ENCODE measurements at places on chromosomes 2 and 18.
A peak's percentile ranks its signal among the peaks of the same experiment; 100 is the strongest.

DNA sequence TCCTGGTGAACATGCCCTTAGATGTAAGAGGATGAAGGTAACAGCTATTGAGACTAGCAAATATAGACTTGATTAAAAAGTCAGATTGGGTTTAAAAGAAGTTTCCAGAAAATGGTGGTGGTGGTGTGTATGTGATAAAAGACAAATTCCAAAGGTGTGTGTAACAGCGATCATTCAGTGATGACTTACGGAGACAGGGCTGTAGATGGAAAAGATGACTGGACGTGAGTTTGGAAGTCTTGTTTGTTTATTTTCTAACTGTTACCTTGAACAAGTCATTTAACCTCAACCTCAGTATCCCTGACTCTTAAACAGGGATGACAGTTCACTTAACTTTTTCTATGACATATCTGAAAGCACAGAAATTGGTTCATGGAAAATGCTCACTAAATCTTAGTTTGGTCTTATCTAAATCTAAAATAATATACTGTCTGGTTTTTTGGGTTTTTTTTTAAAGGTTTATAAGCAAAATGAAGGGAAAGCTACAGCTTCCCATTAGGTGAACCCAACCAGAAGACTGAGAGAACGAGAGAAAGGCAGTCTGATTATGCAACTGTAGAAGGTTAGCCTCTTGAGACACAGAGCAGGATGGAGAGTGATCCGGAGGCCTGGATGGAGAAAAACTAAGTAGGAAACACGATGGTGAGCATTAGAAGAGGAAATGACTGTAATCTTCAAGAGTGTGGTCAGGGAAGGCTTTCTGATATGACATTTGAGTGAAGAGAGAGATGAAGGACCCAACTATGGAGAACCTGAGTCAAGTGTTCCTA lies 71.9 kb downstream of the TCF4 start:
- no peaks in the 10 kb centered on the region for H3K27me3 ChIP-seq
- no peak overlapping the region for H3K27ac ChIP-seq
- H3K36me3 ChIP-seq, result no peaks in the 10 kb centered on the region
- no peaks in the 10 kb centered on the region for H3K4me1 ChIP-seq
- DNase-seq, result no peak
- no peak overlapping the region for H3K4me3 ChIP-seq

GRCh38 chr2:88693911-88694414 lies 2.5 kb downstream of the RPIA start:
- DNase-seq, result no peak
- no peak overlapping the region for H3K4me3 ChIP-seq
- H3K4me1 ChIP-seq, result peaks cover 61% of the 10 kb centered on the region
- peaks cover 17% of the 10 kb centered on the region for H3K36me3 ChIP-seq
- no peaks in the 10 kb centered on the region for H3K27me3 ChIP-seq

GRCh38 chr2:214311931-214312749 lies 98.7 kb upstream of the VWC2L start:
- DNase-seq, result no peak
- H3K4me1 ChIP-seq, result no peaks in the 10 kb centered on the region
- no peaks in the 10 kb centered on the region for H3K27me3 ChIP-seq

- DNase-seq, result no peak
- no peaks in the 10 kb centered on the region for H3K27me3 ChIP-seq
- H3K4me1 ChIP-seq, result no peaks in the 10 kb centered on the region
- no peak overlapping the region for H3K27ac ChIP-seq
- H3K4me3 ChIP-seq, result no peak overlapping the region
- H3K36me3 ChIP-seq, result no peaks in the 10 kb centered on the region
These were observed 19.7 kb upstream of the DYNC2LI1 start for GRCh38 chr2:43754180-43754579.

GRCh38 chr2:140601342-140601741 lies 1529.5 kb downstream of the LRP1B start:
- H3K27ac ChIP-seq, result no peak overlapping the region
- no peak for DNase-seq

GRCh38 chr2:218367415-218368149 lies 10.9 kb downstream of the CATIP start:
- H3K36me3 ChIP-seq, result no peaks in the 10 kb centered on the region
- DNase-seq, result peak; percentile 84
- H3K27ac ChIP-seq, result no peak overlapping the region
- peaks cover 13% of the 10 kb centered on the region for H3K4me1 ChIP-seq
- H3K27me3 ChIP-seq, result no peaks in the 10 kb centered on the region

DNA sequence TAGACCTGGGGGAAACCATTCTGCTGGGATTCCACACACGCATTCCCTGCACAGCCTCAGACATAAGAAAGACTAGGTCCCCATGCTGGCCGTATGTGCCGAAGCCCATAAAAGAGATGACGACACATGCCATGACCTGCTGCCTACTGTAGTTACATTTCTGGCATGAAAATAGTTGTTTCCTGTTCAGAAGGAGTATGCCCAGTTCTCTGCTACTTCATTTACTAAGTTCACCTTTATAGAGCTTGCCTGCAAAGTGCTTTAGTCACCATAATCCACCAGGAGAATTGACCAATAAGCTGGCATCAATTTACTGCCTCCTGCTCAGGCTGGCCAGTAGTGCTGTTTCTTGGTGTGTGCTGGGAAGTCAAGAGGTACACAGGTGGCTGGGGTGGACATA lies 150.2 kb upstream of the ALPP start:
- H3K27ac ChIP-seq, result no peak overlapping the region
- H3K4me3 ChIP-seq, result no peak overlapping the region
- no peak for DNase-seq
- H3K36me3 ChIP-seq, result peaks cover 3% of the 10 kb centered on the region
- peaks cover 18% of the 10 kb centered on the region for H3K4me1 ChIP-seq

DNA sequence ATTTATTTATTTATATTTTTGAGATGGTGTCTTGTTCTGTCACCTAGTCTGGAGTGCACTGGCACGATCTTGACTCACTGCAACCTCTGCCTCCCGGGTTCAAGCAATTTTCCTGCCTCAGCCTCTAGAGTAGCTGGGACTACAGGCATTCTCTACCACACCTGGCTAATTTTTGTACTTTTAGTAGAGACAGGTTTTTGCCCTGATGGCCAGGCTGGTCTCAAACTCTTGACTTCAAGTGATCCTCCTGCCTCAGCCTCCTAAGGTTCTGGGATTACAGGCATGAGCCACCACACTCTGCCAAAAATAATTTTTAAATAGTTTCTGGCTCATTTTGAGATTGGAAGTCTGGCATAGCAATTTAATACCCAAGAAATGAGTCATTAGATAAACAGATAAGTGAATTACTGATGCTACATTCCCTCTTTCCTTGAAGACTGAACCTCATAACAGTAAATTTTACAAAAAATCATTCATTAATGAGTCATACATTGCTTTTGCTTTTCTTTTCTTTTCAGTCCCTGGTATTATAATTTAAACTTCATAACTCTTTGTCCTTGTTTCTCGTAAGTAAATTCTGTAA lies 881.6 kb upstream of the PIK3C3 start:
- H3K4me3 ChIP-seq, result no peak overlapping the region
- H3K4me1 ChIP-seq, result no peaks in the 10 kb centered on the region
- no peaks in the 10 kb centered on the region for H3K36me3 ChIP-seq
- no peaks in the 10 kb centered on the region for H3K27me3 ChIP-seq
- no peak for DNase-seq

- no peak overlapping the region for H3K27ac ChIP-seq
- no peaks in the 10 kb centered on the region for H3K4me1 ChIP-seq
- DNase-seq, result no peak
- H3K4me3 ChIP-seq, result no peak overlapping the region
These were observed 212.0 kb upstream of the RAB6C start for GRCh38 chr2:129767346-129768035.

GRCh38 chr2:10909050-10909995 lies 2.4 kb upstream of the KCNF1 start:
- no peak overlapping the region for H3K4me3 ChIP-seq
- H3K27ac ChIP-seq, result no peak overlapping the region
- DNase-seq, result peak; percentile 46
- H3K36me3 ChIP-seq, result peaks cover 2% of the 10 kb centered on the region
- H3K4me1 ChIP-seq, result peaks cover 9% of the 10 kb centered on the region

- H3K27ac ChIP-seq, result no peak overlapping the region
- H3K4me1 ChIP-seq, result no peaks in the 10 kb centered on the region
- no peak overlapping the region for H3K4me3 ChIP-seq
- no peak for DNase-seq
- peaks cover 2% of the 10 kb centered on the region for H3K27me3 ChIP-seq
These were observed 202.7 kb downstream of the CYP26B1 start for GRCh38 chr2:71944806-71945602.

GRCh38 chr2:65317841-65318240 lies 90.2 kb downstream of the ACTR2 start:
- H3K27me3 ChIP-seq, result no peaks in the 10 kb centered on the region
- H3K4me3 ChIP-seq, result no peak overlapping the region
- H3K36me3 ChIP-seq, result peaks cover 12% of the 10 kb centered on the region
- H3K27ac ChIP-seq, result no peak overlapping the region

DNA sequence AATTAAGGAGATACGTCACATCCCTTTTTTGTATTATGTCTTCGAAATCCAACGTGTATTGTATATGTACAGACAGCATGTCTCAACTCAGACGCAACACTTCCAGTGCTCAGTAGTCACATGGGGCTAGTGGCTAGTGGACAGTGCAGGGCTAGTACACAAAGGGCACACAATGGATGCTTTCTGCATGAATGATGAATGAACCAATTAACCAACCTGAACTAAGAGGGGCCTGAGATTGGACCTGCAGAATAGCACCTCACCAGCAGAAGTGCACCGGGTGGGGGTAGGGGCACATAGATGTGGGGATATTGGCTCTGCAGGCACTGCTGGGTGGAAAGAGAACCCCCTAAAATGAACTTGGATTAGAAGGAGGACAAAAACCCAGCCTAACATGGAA lies 20.7 kb downstream of the ST8SIA5 start:
- no peak overlapping the region for H3K4me3 ChIP-seq
- H3K36me3 ChIP-seq, result no peaks in the 10 kb centered on the region
- DNase-seq, result no peak
- H3K4me1 ChIP-seq, result no peaks in the 10 kb centered on the region

DNA sequence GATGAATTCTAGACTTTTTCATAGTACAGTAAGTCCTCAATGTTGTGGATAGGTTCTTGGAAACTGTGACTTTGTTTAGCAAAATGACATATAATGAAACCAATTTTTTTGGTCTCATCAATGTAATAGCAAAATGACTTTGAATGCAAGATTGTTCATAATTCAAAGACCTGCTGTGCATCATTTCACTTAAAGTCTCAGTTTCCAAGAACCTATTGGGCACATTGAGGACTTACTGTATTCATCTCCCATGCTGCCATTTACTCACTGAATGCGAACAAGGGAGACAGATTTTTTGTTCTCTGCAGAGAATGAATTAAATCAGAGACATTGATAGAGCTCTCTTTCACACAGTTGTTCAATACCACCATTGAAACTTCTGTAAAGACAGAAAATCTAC lies 153.6 kb downstream of the TRABD2A start:
- peak overlapping the region; percentile 58 for H3K27ac ChIP-seq
- DNase-seq, result no peak
- H3K4me1 ChIP-seq, result peaks cover 60% of the 10 kb centered on the region

GRCh38 chr2:159939946-159940345 lies 122.5 kb downstream of the PLA2R1 start:
- peaks cover 6% of the 10 kb centered on the region for H3K4me1 ChIP-seq
- H3K27me3 ChIP-seq, result peaks cover 5% of the 10 kb centered on the region
- no peaks in the 10 kb centered on the region for H3K36me3 ChIP-seq
- no peak for DNase-seq
- H3K27ac ChIP-seq, result no peak overlapping the region

- no peaks in the 10 kb centered on the region for H3K4me1 ChIP-seq
- H3K36me3 ChIP-seq, result no peaks in the 10 kb centered on the region
- no peak for DNase-seq
- peaks cover 4% of the 10 kb centered on the region for H3K27me3 ChIP-seq
- no peak overlapping the region for H3K27ac ChIP-seq
These were observed 370.9 kb upstream of the RND3 start for GRCh38 chr2:150858382-150858781.

- no peak overlapping the region for H3K27ac ChIP-seq
- DNase-seq, result peak; percentile 90
- no peaks in the 10 kb centered on the region for H3K4me1 ChIP-seq
- H3K27me3 ChIP-seq, result peaks cover 3% of the 10 kb centered on the region
- no peak overlapping the region for H3K4me3 ChIP-seq
These were observed 48.2 kb upstream of the MAP3K20 start for GRCh38 chr2:173027181-173028128.

DNA sequence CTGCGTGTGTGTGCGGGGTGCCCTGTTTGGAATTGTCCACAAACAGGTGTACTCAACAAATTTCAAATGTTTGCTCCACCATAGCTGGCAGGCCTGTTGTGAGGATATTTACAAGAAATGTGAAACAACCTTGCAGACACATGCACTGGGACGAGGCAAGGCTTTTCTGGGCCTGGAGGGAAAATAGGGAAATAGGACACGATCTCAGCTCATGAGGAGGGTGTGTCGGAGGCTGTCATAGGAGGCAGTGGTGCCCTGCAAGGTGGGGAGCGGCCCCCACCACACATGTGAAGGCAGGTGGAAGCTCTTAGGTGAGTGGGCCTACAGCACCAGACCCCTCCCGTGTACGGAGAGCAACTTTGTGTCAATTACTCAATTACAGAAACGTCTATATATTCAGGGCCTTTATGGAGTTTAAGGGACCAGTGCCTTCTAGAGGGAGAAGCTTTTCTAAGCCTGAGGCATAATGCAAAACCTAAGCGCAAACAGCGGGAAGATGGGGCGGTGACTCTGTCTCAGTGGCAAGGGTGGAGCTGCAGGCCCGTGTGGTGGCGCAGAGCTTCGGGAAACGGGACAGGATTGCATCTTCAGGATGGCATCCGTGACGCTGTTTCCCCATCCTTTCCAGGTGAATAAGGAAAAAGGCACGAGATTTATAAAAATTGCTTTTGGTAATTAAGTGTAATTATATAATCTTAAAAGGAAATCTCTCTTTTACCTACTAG lies 48.0 kb downstream of the RNF144A start:
- H3K27me3 ChIP-seq, result no peaks in the 10 kb centered on the region
- no peak overlapping the region for H3K27ac ChIP-seq
- H3K36me3 ChIP-seq, result peaks cover 27% of the 10 kb centered on the region

GRCh38 chr18:77207540-77207939 lies 42.1 kb upstream of the GALR1 start:
- DNase-seq, result peak; percentile 74
- peaks cover 32% of the 10 kb centered on the region for H3K4me1 ChIP-seq
- no peaks in the 10 kb centered on the region for H3K27me3 ChIP-seq
- H3K4me3 ChIP-seq, result no peak overlapping the region

GRCh38 chr2:234272069-234272850 lies 221.8 kb downstream of the SPP2 start:
- peaks cover 40% of the 10 kb centered on the region for H3K4me1 ChIP-seq
- peak overlapping the region; percentile 38 for H3K27ac ChIP-seq
- no peaks in the 10 kb centered on the region for H3K27me3 ChIP-seq
- DNase-seq, result no peak
- H3K36me3 ChIP-seq, result no peaks in the 10 kb centered on the region

GRCh38 chr2:23788100-23788499 lies 138.8 kb downstream of the ATAD2B start:
- no peaks in the 10 kb centered on the region for H3K27me3 ChIP-seq
- H3K4me3 ChIP-seq, result no peak overlapping the region
- no peak overlapping the region for H3K27ac ChIP-seq
- peak; percentile 25 for DNase-seq
- H3K36me3 ChIP-seq, result peaks cover 16% of the 10 kb centered on the region

- H3K36me3 ChIP-seq, result no peaks in the 10 kb centered on the region
- no peaks in the 10 kb centered on the region for H3K27me3 ChIP-seq
- no peak overlapping the region for H3K27ac ChIP-seq
- H3K4me1 ChIP-seq, result no peaks in the 10 kb centered on the region
- no peak for DNase-seq
These were observed 27.2 kb upstream of the FAM136A start for GRCh38 chr2:70328921-70329561.

All from activated naive CD4-positive, alpha-beta T cell treated with anti-CD3 and anti-CD28 coated beads for 36 hours (primary cell).